Sciatic nerve (tissue), 2 donors: ENCODE measurements at places on chromosomes 2 and 18. TPM values are rescaled to one million over a fixed set of nuclear protein-coding genes. Genes with fewer than 3 reads are reported as not detected.

- DNase-seq, result no peak
These were observed 250.2 kb downstream of the LPIN1 start for GRCh38 chr2:11996618-11997017.

DNA sequence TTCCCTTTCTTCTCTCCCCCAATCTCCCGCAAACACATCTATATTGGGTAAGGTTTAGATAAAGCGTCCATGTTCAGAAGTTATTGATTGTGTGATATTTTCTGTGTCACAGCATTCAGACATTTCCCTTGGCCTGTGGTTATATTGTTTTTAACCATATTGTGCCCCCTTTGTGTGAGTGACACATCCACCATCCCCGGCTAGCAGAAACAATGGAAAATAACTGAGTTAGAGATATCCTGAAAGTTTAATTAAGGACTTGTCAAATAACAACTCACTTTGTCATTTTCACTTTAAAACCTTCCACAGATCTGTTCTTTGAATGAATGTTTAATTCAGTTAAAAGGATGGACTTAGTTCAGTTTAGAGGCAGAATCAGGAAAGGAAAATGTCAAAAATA, 151.0 kb downstream of the KCNJ3 start:
- no peak for DNase-seq

- no peak for DNase-seq
These were observed 29.8 kb downstream of the EPC2 start for GRCh38 chr2:148674063-148675020.

- DNase-seq, result no peak
These were observed 101.5 kb downstream of the VAPA start for GRCh38 chr18:10015288-10015701.

DNA sequence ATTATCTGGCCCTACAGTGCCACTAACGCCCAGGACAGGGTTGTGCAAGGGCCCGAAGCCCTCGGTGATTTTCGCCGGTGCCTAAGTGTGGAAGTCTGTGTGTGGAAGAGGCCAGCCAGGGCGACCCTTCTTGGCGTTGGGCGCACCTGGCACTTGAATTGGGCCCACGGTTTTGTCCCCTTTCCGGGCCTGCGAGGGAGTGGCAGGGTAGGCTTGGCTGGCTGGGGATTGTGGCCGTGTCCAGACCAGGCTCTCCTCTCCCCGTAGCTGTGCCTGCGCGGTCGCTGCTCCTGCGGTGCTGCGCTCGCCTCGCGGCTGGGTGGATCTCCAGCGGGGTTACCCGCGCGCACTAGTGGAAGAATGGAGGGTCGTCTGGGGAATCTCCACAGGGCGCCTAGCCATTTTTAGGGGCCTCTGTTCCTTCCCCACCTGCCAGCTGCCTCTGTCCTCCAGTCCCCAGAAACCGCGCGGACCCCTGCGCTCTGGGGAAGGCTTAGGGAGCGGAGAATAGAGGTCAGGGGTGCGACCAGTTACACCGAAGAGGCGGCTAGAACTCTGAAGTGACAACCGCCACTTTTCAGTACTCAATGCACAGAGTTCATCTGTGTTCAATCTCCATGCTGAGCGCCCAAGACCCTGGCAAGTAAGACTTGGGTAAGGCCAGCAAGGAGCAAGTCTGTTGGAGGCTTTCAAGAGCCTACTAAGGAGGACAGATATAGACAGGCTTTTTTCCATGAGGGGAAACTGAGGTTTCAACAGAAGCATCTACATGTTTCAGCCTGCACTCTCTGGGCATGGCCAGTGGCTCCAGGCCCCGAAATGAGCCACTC, 16.0 kb downstream of the EVX2 start:
- DNase-seq, result no peak

DNA sequence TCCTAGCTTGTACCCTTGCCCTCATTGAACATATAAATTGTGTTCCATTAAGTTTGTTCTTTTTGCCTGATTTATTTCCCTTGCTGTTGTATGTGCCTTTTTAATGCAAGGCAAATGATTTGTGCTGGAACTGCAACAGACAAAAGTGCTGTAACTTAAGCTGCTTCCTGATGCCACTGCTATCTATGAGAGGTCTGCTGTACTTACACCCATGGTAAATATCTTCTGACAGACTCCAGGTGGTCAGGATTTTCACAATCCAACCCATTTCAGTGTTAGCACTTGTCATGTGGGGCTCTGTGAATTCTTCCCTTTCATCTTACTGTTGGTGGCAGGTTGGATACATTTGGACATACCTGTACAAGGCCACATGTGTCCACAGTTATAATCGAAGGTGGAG, 63.5 kb downstream of the ARHGAP15 start:
- DNase-seq, result no peak

- no peak for DNase-seq
These were observed 122.2 kb downstream of the ACKR3 start for GRCh38 chr2:236691799-236692167.

DNA sequence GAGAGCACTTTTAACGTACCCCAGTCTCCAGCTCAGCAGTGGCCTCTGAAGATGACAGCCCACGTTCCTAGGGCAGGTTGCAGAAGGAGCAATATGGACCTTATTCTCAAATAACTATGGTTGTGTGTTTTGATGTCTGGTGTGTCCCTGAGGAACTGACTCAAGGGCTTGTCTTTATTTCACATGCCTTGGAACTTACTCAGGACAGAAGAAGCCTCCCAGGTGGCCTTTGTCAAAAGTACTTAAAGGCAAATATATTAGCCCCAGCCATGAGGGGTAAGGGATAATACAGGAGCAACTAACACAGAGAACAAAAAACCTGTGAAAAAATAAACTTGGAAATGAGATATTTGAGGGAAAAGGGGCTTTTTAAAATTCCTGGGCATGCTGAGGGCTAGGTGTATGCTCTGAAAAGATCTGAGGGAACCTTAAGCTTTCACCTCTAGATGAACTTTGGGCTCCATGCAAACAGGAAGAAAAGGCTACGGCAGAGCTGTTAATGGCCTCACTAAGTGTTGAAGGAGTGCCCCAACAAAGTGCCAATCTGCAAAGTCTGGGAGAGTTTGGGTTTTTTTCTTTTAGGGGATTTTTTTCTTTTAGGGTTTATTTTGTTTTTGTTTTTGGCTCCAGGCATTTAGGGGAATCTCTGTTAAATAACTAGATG, 40.3 kb downstream of the SRBD1 start:
- no peak for DNase-seq

The CASP8 gene
- 12.1 TPM for total RNA-seq

The TMEM150A gene
- total RNA-seq, result 15.8 TPM

The BMP10 gene
- total RNA-seq, result not detected

The DSG1 gene
- total RNA-seq, result 0.04 TPM

The TGFA gene
- total RNA-seq, result 11.8 TPM

The ALPI gene
- not detected for total RNA-seq

The MAP3K20 gene
- total RNA-seq, result 36.2 TPM

The DPYSL5 gene
- total RNA-seq, result not detected

The CELF4 gene
- 0.45 TPM for total RNA-seq
